ENCODE measurements at places on chromosomes 5 and 9. TPM values are rescaled to one million over a fixed set of nuclear protein-coding genes. Genes with fewer than 3 reads are reported as not detected.

MINAR2 gene
- not detected for total RNA-seq

NEURL1B gene
- 6.0 TPM for total RNA-seq

BAAT gene
- total RNA-seq, result 1.3 TPM

BARX1 gene
- total RNA-seq, result not detected

CCL28 gene
- 8.6 TPM for total RNA-seq

TNFSF8 gene
- 0.20 TPM for total RNA-seq

PCSK1 gene
- total RNA-seq, result not detected

PRDM9 gene
- total RNA-seq, result not detected

CYLC2 gene
- not detected for total RNA-seq

- peak; percentile 79 for DNase-seq
Observed at GRCh38 chr5:174418809-174419539, 305.4 kb upstream of the MSX2 start.

- DNase-seq, result no peak
Observed at GRCh38 chr9:26650325-26650724, 242.3 kb downstream of the CAAP1 start.

DNA sequence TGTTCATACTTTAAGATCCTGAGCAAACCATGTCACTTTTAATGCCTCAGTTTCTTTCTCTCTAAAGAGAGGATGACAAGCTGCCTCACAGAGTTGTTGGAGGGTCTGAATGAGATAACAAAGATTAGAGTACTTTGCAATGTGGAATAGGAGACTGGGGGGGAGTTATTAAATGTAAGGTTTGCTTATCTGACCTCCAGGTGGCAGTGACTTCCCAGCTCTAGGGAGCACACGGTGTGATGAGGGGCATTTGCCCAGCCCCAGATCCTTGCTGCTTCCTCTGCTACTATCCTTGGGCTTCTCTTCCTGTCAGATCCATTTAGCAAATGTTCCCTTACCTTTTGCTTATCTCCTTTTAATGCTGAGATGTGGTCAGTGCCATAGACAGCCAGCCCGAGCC, 30.7 kb downstream of the ENHO start:
- DNase-seq, result no peak

GRCh38 chr5:171207256-171207847, 101.7 kb upstream of the TLX3 start:
- DNase-seq, result no peak

- no peak for DNase-seq
Observed at GRCh38 chr5:31794009-31794408, 155.1 kb downstream of the PDZD2 start.

DNA sequence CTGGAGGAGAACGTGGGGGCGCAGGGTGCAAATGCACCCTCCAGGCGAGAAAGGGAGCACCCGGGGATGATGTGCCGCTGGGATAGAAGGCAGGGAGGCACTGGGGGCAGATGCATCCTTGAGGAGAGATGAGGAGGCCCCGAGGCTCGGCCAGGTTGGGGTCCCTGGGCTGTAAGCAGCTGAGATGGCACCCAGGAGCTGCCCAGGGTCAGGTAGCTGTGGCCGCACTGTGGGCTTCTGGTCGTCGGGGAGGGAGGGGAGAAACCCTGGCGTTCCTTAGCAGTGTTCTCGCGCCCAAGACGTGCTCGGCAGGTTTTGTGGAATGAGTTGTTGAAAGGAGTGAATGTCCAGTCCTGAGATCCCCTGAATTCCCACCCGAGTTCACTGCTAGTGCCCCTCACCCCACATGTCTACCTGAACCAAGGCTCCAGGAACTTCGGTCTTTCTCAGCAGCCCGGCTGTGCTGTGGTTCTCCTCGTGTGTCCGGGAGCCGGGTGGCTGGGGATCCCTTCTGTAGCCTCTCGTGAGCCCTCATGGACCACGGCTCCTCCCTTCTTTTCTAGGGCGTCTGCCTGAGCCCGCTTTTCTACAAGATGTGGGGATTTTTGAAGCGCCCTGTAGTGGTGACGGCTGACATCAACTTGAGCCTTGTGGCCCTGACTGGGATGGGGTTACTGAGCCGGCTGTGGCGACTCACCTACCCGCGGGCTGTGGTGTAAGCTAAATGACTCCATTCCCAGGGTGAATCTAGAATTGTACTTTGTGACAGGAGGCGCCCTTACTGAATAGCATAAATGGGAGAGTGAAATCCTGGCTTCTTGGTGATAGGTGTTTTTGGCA, 1.1 kb downstream of the POMT1 start:
- DNase-seq, result peak; percentile 42

- no peak for DNase-seq
Observed at GRCh38 chr5:59193616-59194319, 610.9 kb downstream of the RAB3C start.

GRCh38 chr5:89946508-89946907, 463.0 kb downstream of the CETN3 start:
- DNase-seq, result no peak

- no peak for DNase-seq
Observed at GRCh38 chr5:81904166-81904565, 67.7 kb upstream of the ATG10 start.

GRCh38 chr5:67648201-67648671, 451.6 kb upstream of the CD180 start:
- DNase-seq, result no peak

GRCh38 chr5:78600687-78601414, 47.7 kb downstream of the LHFPL2 start:
- DNase-seq, result no peak

GRCh38 chr5:132473019-132473531, 17.5 kb downstream of the IRF1 start:
- DNase-seq, result no peak

GRCh38 chr5:111528056-111528455, 15.7 kb upstream of the STARD4 start:
- no peak for DNase-seq

- no peak for DNase-seq
Observed at GRCh38 chr5:74624931-74625505, 15.5 kb downstream of the ENC1 start.

DNA sequence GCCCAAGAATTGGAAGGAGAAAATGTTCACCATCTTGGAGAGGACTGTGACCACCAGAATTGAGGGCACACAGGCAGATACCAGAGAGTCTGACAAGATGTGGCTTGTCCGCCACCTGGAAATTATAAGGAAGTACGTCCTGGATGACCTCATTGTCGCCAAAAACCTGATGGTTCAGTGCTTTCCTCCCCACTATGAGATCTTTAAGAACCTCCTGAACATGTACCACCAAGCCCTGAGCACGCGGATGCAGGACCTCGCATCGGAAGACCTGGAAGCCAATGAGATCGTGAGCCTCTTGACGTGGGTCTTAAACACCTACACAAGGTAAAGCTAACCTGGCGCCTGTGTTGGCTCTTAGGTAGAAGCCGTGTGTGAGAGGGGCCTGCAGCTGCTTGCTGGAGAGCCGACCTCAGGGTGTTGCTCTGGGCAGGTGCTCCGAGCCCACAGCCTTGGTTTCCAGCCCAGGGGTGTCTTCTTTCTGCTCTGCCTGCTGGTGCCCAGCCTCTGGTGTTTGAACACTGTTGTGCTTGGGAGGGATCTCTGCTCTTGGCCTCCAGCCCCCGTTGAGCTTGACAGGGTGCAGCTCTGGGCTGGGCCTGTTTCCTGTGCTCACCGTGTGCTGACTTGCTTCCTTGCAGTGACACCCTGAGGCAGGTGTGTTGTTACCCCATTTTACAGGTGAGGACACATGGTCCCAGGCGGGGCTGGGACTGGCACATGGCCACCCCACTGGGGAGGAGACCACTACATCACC, 10.9 kb downstream of the EXOC3 start:
- DNase-seq, result no peak

DNA sequence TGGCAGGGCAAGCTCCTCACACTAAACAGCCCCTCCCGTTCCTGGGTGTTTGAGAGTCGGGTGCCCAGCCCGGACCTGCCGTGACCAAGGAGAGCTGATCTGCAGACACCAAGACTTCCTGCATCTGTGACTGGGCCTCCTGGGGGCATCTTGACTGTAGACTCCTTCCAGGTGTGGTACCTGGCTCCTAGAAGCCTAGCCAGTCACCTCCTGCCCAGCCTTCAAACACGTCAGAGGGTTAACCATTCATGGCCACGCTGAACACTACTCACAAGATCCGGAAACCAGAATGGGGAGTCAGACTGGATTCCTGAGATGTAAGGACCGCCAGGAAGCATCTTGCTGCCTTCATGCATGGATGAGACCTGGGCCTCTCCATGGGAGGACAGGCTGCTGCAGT, 3.7 kb upstream of the LCN2 start:
- DNase-seq, result peak; percentile 71

GRCh38 chr9:18791074-18791473, 241.9 kb downstream of the SAXO1 start:
- peak; percentile 43 for DNase-seq

DNA sequence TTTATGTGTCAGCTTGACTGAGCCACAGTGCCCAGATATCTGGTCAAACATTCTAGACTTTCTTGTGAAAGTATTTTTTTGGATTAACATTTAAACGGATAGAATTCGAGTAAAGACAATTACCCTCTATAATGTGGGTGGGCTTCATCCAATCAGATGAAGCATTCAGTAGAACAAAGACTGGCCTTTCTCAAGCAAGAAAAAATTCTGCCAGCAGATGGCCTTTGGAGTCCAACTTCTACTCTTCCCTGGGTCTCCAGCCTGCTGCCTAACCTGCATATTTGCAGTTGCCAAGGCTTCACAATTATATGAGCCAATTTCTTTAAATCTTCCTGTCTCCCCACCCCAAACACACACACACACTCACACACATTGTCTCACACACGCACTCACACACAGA, 86.4 kb downstream of the MED10 start:
- no peak for DNase-seq

All from Caco-2 (cell line).